ENCODE measurements at places on chromosomes 6 and 20.

- DNase-seq: no peak
Measured at GRCh38 chr6:4338884-4339283, 203.5 kb upstream of the ECI2 start.

GRCh38 chr6:26452631-26453235 is 5.0 kb upstream of the BTN2A1 start:
- DNase-seq: no peak

DNA sequence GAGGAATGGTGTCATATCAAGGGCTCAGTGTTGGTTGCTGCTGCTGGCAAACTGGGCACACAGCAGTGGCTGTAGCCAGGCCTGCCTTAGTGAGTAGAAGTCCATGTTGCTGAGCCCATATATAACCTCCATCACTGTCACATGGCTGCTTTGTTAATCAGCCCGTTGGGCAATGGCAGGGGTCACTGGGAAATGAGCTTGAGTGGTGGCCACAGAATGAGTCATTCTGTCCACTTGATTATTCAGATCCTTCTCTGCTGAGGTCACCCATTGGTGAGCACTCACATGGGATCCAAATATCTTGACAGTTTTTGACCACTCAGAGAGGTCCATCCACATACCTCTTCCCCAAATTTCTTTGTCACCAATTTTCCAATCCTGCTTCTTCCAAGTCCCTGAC is 898.9 kb upstream of the EYS start:
- no peak for DNase-seq

- DNase-seq: no peak
Measured at GRCh38 chr6:84095156-84095555, 61.6 kb downstream of the MRAP2 start.

GRCh38 chr6:73798592-73798991 is 102.6 kb downstream of the CD109 start:
- DNase-seq: no peak

DNA sequence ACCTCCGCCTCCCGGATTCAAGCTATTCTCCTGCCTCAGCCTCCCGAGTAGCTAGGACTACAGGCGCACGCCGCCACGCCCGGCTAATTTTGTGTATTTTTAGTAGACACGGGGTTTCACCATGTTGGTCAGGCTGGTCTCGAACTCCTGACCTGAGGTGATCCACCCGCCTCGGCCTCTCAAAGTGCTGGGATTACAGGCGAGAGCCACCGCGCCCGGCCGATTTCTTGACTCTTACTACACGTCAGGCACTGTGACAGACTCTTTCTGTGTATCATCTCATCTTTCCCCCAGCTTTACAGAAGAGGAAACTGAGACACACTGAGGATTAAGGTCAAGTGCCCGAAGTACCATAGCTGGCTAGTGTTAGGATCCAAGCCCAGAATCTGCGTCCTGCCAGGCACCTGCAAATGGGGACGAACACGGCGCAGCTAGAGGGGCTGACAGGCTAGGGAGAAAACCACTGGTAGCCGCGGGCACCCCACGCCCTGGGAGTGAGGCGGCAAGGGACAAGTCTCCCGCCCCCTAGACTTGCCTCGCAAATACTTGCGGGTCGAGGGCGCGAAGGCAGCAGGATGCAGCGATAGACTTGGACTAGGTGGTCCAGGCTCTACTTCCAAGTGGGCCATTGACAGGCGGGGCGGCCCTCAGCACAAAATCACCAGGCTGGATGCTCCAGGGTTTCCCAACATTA is 1.1 kb upstream of the TAF8 start:
- no peak for DNase-seq

DNA sequence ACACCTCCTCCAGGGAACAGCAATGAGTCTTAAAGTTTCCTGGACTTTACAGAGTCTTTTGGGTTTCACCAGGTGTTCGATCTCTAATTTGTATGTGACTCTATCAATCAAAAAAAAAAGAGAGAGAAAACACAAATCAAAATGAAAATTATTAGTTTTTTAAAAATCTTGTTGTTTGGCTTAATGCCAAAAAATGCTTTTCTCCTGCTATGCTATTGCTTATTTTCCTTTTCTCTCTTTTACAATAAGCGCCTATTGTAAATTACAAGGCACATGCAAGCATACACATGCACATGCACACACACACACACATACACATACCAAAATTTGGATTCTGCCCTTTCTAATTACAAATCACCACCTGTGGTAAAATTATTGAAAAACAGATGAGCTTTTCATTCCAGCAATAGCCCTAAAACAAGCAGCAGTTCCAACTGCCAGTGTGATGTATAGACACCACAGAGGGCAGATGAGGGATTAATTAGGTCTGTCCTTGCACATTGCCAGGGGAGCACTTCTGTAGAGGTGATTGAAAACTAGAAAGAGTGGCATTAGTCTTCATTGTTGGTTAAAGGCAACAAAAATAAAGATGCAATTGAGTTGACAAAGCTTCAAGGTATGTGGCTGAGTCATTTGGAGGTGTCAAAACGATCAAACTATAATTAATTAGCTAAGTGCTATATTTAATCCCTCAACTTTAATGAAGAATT is 631.7 kb downstream of the TFAP2B start:
- DNase-seq: no peak

DNA sequence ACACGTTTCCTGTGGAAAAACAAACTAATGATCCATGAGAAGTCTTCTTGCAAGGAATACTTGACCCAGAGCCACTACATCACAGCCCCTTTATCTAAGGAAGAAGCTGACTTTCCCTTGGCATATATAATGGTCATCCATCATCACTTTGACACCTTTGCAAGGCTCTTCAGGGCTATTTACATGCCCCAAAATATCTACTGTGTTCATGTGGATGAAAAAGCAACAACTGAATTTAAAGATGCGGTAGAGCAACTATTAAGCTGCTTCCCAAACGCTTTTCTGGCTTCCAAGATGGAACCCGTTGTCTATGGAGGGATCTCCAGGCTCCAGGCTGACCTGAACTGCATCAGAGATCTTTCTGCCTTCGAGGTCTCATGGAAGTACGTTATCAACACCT is 35.4 kb downstream of the GCNT2 start:
- DNase-seq: no peak

- no peak for DNase-seq
Measured at GRCh38 chr20:51610111-51610510, 67.6 kb upstream of the NFATC2 start.

DNA sequence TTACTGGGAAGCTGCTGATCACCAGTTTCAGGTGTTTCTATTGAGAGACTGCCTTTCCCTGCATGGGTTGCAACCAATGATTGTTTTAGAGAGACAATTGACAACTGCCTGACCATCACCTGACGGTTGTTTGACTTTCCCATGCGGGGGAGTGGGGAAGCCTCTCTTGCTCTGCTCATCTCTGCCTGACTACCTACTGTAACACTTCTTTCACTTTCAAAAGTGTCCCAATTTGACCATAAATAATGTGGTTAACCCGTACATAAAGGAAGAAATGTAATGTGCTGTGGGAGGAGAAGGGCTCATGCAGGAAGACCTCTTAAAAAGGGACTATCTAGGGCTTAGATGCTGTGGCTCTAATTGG is 122.1 kb upstream of the PHACTR1 start:
- DNase-seq: no peak

- DNase-seq: no peak
Measured at GRCh38 chr6:160088784-160089533, 32.7 kb upstream of the SLC22A1 start.

Measured in stimulated activated CD4-positive, alpha-beta T cell treated with anti-CD3 and anti-CD28 coated beads, Interleukin-2, amount 100 ng/mL, for 48 hours (primary cell).